ENCODE measurements at places on chromosomes 5 and 9. TPM values are rescaled to one million over a fixed set of nuclear protein-coding genes. Genes with fewer than 3 reads are reported as not detected.

WHRN gene
- polyA plus RNA-seq: 0.13 TPM

GRCh38 chr5:117743337-117743736 is 1168.7 kb upstream of the SEMA6A start:
- no peak for DNase-seq

- DNase-seq: no peak
Observed at GRCh38 chr5:163190784-163191183, 246.6 kb upstream of the CCNG1 start.

GRCh38 chr9:113986931-113987330 is 91.2 kb downstream of the AMBP start:
- no peak for DNase-seq

LRRC19 gene
- not detected for polyA plus RNA-seq

FGD3 gene
- 32.4 TPM for polyA plus RNA-seq

GRCh38 chr9:29126783-29127182 is 1553.5 kb upstream of the C9orf72 start:
- DNase-seq: no peak

DNA sequence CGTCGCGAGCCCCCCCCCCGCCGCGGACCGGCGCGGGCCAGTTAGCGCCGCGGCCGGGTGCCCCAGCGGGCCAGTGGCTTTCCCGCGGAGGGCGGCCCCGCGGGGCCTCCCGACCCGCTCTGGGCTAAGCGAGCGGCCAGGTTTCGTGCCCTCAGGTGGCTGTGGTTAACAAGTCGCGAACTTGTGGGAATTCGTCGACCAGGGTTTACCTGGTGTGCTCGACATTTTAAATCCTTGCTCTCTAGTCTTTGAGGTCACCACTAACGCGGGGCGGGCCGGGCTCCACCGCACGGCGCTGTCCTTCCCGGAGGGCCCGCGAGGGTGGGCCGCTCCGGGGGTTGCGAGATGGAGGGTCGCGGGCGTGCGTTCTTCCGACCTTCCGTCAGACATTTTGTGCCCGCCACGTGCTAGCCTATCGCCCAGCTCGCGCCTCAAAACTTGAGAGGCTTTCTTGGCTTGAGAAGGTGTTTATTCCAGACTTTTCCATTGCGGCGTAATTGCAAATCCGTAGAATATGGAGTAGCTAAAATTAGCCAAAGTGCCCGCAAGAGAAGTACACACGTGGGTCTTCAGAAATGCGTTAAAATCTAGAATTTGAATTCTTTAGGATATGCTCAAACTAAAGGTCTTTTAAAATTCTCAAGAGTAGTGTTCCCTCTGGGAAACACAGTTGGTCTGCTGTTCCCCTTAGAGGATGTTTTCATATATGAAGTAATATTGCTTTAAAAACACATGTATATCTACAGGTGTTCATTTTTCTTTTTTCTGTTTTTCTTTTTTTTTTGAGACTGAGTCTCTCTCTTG is 2.1 kb downstream of the ANP32B start:
- no peak for DNase-seq

GRCh38 chr9:99143655-99144054 is 38.7 kb downstream of the TGFBR1 start:
- no peak for DNase-seq

GRCh38 chr5:58383448-58383847 is 76.4 kb downstream of the PLK2 start:
- DNase-seq: no peak

KIAA0825 gene
- 0.89 TPM for polyA plus RNA-seq

SPAAR gene
- not detected for polyA plus RNA-seq

DNA sequence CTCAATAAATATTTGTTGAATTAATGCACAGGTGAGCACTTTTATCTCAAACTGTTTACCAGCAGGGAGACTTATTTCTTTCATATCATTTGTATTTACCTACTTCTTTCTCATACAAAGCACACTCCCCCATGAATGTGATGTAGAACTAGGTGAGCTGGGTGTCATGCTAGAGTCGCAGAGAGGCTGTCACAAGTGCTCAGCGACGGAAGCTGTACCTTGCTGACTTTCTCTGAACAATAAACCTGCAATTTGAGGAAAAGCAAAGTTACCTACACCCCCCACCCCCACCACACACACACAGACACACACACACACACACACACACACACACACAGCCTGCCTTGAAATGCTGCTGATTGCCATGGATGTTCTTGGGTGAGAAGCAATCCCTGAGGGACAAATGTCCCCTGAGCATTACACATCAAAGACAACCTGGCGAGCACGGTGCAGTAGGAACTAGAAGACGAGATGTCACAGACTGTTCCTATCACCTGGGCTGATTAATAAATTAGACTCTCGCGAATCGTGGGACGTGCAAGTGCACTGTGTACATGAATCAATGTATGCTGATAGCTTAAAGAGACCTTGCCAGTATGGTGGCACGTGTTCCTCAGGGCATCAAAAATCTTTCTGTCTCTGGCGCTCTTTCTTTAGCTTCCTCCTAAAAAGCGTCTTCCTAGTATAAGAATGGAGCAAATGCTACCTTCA is 66.1 kb downstream of the BRINP1 start:
- no peak for DNase-seq

C5orf58 gene
- polyA plus RNA-seq: 0.46 TPM

- no peak for DNase-seq
Observed at GRCh38 chr5:10652151-10652550, 88.3 kb downstream of the ANKRD33B start.

SLC6A19 gene
- polyA plus RNA-seq: not detected

Measured in CD14-positive monocyte (primary cell).